Pulmonary artery endothelial cell (primary cell): ENCODE measurements at places on chromosomes 3 and 15.

- no peak for DNase-seq
Measured at GRCh38 chr3:120763601-120764000, 21.1 kb downstream of the GTF2E1 start.

DNA sequence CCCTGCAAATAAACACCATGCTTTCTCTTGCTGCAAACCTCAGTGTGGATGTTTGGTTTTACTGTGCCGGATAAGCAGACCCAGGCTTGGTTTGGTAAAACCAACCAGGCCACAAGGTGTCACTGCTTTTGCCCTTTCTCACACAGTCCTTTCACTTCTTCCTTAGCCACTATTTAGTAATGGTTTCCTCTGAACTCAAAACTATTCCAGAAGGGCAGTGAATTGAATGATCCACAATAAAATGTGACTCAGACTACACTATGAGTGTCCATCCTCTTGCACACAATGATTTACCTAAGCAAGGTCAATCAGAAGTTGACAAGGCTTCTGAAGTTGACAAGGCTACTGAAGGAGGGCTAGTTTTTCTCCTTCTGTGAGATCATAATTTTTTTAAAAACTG, 552.4 kb upstream of the CCDC54 start:
- no peak for DNase-seq

DNA sequence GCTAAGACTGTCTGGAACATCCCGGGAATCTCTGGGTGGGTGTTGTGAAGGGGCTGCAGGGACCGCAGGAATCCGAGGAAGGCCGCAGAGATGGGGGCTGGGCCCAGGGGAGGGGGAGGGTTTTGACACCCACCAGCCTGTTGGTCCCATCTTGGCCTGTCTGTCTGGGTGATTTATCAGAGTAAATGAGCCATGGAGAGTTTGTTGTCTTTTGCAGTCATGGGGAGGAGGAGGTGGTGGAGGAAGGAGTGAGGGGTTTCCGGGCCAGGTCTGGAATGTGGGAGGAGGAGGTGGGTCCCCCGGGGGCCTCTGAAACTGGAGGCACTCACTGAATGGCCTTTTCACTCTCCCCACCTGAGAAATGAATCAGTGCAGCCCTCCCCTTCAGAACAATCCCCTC, 11.5 kb downstream of the SEMA3F start:
- DNase-seq, result no peak

GRCh38 chr3:52742418-52743041, 28.2 kb downstream of the NEK4 start:
- DNase-seq, result no peak

GRCh38 chr3:140571836-140572235, 106.0 kb upstream of the TRIM42 start:
- no peak for DNase-seq

DNA sequence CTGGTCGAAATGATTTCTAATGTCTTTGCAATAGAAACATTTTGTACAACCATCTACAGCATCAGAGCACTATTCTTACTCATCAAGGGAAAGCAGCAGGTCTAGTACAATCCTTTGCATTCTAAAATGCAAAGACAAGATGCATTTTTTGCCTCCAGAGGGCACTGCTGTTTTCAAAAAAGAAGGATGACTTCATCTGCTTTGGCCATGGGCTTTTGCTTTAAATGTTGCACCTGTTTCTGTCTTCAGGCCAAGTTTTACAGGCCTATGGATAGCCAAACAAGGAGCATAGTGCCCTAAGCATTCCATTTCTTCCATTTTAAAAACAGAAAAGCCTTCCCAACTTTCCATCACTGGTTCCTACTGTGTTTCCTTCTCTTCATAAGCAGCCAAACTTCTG, 3.4 kb downstream of the PARP9 start:
- DNase-seq, result peak; percentile 22

DNA sequence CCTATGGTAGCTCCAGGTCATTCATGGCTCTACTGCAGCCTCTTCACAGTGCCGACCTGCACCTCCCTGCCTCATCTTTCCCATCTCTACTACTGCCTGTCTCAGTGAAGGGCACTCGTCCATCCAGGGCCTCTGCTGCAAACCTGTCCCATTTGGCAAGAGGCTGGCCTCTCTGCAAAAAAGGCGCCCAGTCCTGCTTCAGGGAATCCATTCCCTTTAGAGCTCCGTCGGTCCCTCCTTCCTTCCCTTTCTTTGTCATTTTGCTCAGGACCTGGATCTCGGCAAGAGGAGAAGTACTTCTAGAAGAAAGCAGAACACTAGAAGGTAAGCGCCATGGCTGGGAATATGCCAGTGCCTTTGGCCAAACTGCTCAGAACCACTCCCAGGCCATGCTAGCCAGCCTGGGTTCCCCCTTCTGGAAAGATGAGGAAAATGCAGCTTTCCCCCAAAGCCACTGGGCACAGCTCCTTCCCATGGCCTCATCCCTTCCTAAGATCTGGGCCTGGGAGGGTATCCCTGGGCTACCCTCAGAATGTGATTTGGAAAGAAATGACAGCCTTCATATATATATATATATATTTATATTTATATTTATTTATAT, 6.4 kb upstream of the ISL2 start:
- no peak for DNase-seq

DNA sequence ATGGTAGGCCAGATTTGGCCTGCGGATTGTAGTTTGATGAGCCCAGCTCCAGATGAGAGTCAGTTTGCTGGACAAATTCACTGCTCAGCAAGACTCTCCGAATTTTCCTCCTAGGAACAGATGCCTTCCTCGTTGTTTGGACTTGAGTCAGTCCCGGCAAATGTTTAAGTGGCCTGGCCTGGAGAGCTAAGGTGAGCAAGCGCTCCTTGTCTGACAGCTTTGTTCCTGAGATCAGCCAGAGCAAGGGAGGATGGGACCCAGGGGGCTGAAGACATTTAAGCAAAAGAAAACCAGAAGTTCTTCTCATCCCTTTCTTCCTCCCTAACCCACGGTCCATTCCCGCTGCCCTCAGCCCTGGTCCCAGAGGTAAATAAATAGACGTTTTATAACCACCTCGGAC, 40.3 kb downstream of the POLR2M start:
- DNase-seq, result no peak

GRCh38 chr3:151305060-151305774, 11.4 kb downstream of the GPR87 start:
- no peak for DNase-seq

DNA sequence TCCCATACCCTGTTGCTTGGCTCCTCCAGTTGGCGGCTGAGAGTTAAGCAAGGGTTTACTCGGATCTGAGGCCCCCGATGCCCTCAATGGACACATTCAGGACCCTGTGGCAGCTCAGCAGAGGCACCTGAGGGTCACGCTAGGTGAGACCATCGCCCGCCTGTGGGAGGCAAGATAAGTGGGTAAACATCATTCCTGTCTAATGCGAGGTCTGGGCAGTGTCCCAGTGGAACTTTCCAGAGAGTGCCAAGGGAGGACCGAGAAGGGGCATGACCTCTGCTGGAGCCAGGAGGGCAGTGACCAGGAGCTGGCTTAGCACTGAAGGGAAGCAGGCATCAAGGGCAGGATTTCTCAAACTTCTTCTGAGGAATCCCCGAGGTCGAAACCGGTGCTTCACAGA, 65.4 kb upstream of the SEC61A1 start:
- no peak for DNase-seq

DNA sequence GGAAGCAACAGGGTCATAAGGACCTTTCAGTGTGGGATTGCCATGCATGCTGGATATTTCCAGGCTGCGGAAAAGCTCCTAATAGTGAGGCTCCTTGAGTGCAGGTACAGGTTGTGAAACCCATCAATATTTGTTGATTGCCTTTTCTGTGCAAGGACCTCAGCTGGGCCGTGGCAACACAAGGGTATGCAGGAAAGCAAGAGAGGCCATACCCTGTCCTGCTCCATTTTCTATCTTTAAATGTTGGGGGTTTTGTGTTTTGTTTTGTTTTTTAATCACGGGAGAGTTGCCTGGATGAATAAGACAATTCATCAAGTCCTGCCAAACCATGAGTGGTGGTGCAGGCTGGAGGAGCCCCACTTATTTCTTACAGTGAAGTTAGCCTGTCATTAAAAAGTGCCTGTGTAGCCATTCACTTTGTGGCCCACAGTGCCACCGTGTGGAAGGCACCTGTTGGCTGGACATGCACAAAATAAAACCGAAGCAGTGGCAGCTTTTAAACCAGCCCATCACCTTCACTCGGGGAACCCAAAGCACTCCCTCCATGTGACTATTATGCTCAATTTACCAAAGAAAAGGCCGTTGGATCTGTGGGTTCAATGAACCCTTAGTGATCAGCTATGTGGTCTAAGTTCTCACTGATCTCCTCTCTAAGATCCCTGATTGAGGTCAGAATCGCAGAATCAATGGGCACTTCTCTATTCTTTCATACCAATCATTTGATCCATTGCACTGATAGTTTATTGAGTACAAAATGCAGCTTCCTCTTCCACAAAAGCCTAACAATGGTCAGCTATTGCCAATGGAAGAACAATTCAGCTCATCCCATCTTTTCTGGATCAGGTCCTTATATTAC, 42.2 kb downstream of the CLDN18 start:
- no peak for DNase-seq

- DNase-seq, result no peak
Measured at GRCh38 chr15:43776718-43777266, at the start of gene ELL3. Gene ELL3 (minus strand): TSS chr15:43776966. CDS start chr15:43776901, 65 bp downstream.

DNA sequence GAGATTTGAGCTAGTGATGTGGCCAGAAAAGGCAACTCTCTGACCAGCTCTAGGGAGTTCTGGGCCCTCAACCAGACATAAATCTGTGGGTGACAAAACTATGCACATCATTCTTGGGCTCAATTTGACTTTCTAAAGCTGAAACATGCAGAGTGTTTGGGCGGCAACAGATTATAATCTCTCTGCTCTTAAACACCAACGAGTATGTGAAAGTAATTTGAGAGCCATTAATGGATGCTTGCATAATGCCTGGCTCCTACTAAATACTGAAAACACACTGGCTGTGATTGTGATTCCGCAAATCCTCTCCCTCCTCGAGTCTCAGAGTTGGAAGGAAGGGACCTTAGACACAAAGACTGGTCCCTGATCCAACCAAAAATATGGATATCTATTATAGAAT, 186.7 kb downstream of the UACA start:
- no peak for DNase-seq

GRCh38 chr3:18809640-18810305, 338.5 kb upstream of the KCNH8 start:
- no peak for DNase-seq

- DNase-seq, result no peak
Measured at GRCh38 chr3:127722091-127722784, 49.5 kb downstream of the ABTB1 start.

GRCh38 chr3:8761866-8762265, 7.5 kb downstream of the OXTR start:
- DNase-seq, result no peak

DNA sequence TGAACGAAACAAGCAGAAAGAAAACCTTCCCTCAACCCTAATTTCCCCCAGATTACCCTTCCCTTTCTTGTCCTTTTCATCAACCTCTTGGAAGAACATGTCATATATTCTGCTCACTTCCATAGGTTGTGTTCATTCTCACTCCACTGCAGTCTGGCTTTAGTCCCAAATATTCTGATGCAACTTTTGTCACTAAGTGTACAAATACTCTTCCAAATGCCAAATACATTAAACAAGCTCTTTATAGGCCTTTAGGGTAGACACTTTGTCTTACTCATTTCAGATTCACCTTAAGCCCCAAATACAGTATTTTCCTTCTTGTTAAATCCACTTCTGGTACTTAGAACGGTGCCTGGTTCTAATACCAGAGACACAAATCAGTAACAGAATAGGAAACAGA, 406.5 kb upstream of the CDIN1 start:
- no peak for DNase-seq

- DNase-seq, result no peak
Measured at GRCh38 chr3:45273681-45274515, 47.8 kb upstream of the TMEM158 start.

DNA sequence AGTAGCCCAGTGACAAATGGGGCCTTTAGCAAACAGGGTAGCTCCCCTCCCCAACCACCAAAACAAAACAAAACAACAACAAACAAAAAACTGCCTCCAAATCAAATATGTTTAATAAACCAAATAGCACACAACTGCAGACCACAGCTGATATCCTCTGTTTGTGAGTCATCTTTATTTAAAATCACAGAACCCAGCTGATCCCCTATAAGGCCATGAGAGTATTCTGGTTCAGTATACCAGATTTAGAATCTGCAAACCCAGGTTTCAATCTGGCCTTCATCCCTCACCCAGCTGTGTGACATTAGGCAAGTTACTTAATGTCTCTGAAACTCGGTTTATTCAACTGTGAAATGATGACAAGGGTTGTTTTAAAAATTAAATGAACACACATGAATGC, 124.5 kb downstream of the SUCLG2 start:
- no peak for DNase-seq

- no peak for DNase-seq
Measured at GRCh38 chr15:100765467-100766241, 114.0 kb upstream of the ALDH1A3 start.

DNA sequence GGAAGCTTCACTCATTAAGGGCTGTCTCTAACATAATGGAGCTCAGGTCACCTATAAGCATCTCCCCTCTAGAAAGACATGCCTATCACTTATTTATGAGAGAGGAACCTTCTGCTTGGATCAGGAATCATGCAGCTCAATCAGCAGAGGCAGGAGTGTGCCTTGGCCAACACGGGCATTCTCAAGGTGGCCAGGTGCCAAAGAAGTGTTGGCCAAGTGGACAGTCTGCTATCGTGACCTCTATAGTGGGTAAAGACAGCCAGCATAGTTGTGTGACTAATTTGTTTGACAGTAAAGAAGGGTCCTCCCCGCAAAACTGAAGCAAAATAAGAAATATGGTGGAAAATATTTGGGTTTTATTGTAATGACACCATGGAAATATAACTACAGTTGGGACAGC, 14.7 kb upstream of the AGTR1 start:
- DNase-seq, result no peak

DNA sequence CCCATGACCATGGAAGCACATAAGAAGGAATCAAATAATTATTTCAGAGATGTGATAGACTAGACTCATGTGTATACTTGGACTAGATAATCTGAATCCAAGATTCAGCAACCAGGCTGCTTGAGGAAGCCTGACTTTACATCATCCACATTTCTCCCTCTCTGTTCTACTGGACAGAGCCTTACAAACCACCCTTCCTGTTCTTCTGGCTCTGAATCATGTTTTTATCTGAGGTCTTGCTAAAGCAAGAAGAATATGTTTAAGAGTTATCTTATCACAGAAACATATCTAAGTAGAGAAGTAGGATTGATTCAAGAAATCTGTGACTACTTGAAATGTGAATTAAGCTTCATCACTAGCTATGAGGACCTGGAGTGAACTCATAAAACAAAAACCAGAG, 71.1 kb upstream of the SLC24A5 start:
- DNase-seq, result no peak

DNA sequence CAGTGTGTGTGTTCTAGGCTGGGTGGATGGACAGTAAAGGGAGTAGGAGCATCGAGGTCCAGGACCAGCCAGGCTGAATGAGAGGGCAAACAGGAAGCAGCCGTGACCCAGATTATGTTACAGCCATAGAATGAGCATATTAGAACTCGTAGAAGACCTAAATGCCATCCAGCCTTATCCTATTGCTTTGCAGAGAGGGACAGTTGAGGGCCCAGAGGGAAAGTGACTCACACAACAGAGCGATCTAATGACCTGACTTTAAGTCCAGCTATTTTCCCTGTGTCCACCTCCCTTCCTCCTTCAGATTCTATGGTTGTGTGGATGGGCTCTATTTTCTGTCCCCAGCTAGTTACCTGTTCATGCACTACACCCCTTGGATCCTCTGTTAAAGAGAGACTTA, 634.1 kb upstream of the TBL1XR1 start:
- no peak for DNase-seq
